ENCODE measurements at places on chromosomes 13 and 19. TPM values are rescaled to one million over a fixed set of nuclear protein-coding genes. Genes with fewer than 3 reads are reported as not detected.

- peak; percentile 49 for ATAC-seq
Observed at GRCh38 chr19:3269916-3270671, 45.6 kb downstream of the CELF5 start.

DNA sequence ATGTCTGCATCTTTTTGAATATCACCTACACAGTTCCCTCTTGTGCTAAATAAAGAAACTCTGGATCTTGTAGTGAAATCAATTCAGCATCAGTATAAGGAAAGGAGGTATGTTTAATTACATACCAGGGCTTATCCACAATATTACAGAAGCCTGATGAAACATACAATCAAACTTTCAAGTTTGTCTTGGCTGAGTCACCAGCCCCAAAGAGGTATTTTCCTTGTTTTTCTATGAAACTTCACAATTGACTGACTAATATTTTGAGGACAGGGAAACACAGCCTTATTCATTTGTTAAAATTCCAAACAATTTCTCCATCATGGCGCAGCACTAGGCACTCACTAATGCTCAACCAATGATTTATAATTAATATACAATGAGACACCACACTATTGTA, 952.4 kb downstream of the PCDH17 start:
- no peak for ATAC-seq

DNA sequence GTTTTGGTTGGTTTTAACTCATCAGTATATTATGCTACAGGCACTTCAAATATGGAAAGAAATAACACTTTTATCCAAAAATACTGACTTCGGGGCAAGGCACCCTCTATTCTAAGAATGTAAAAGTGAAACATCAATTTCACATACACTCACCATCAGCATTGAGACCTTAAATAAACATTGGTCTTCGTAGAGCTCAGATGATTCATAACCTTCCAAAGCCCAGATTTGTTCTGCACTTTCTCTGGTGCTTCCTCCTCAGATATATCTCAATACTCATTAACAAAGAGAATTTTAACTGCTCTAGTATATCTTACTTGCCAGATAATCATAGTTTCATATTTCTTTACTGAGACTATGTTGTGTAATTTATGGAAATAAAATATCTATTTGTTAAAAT, 794.3 kb downstream of the LIG4 start:
- no peak for ATAC-seq

DNA sequence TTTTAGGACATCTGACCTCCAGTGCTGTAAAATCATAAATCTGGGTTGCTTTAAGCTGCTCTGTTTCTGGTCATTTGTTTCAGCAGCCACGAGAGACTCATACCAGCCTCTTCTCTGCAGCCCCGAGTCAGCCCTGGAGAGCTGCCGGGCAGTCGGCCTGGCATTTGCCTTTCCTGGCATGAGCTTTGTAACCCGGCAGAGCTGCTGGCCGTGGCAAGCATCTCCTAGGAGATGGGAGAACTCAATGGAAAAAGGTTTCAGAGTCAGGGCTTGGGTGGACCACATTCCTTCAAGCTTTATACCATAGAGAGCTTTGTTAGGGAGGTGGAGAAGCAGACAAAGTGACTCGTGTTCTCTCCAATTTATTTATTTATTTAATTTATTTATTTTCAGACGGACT, 21.6 kb upstream of the CCL25 start:
- no peak for ATAC-seq

GRCh38 chr19:33255781-33256180, 30.1 kb upstream of the SLC7A10 start:
- no peak for ATAC-seq

- ATAC-seq = no peak
Observed at GRCh38 chr19:38545596-38545995, 72.2 kb downstream of the MAP4K1 start.

GRCh38 chr13:80527400-80527799, 186.5 kb upstream of the SPRY2 start:
- ATAC-seq = no peak

GRCh38 chr13:40399756-40400155, 266.7 kb downstream of the FOXO1 start:
- ATAC-seq = no peak

- ATAC-seq = peak; percentile 19
Observed at GRCh38 chr19:23415034-23415433, 19.8 kb upstream of the ZNF91 start.

DNA sequence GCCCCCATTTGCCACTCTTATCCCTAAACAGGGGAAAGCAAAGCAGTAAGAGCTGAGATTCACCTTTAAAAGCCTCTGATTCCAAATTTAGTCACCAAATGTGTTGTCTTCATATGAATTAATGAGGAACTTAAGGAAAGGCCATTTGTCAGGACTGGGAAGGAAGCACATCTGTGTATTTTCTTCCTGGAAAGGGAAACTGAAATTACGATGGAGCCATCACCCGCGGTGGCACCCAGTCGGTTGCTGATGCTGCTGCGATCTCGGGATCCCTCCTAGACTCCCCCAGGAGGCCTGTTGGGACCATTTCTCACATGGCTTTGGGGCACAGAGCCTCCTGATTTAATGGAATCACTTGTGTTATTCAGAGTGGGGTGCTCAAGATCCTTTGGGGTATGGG, 7.4 kb upstream of the IL4I1 start:
- ATAC-seq = no peak

DNA sequence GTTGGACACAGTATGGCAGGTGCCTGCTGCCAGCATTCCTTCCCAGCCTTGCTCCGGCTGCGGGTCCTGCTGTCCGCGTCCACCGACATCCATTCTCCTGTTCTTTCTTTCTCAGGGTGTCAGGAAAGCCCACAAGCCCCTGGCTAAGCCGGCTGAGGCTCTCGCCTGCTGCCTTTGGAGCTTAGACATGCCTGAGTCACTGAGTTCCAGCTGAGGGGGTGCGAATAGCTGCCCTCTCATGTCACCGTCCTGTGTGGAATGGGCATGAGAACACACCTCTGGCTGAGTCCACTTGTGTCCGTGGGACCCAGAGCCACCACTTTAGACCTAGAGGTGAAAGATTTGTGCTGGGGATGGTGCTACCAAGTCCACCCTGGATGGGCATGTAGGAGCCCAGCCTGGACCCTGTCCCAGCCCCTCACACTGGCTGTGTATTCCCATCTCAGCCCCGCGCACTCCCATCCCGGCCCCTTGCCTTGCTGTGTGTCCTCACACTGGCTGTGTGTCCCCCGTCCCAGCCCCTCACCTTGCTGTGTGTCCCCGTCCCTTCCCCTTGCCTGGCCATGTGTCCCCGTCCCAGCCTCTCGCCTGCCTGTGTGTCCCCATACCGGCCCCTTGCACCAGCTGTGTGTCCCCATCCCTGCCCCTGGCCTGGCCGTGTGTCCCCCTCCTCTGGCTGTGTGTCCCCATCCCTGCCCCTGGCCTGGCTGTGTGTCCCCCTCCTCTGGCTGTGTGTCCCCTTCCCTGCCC, 24.6 kb upstream of the IRS2 start:
- no peak for ATAC-seq

DNA sequence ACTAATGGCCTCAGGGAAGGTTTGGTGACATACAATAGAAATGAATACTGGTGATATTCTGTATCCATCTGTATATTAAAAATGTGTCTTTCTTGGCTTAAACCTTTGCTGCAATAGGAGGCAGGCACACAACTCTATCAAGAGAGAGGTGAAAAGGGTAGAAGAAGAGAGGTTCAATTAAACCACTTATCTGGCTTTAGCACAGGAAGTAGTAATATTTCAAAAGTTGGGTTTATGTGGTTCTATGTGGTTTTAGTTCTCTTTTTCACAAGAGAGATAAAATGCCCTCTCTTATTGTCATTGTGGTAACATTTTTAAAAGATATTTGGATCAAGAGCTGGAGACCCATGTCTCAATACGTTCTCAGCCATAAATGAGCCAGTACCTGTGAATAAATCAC, 146.2 kb upstream of the FNDC3A start:
- no peak for ATAC-seq

DNA sequence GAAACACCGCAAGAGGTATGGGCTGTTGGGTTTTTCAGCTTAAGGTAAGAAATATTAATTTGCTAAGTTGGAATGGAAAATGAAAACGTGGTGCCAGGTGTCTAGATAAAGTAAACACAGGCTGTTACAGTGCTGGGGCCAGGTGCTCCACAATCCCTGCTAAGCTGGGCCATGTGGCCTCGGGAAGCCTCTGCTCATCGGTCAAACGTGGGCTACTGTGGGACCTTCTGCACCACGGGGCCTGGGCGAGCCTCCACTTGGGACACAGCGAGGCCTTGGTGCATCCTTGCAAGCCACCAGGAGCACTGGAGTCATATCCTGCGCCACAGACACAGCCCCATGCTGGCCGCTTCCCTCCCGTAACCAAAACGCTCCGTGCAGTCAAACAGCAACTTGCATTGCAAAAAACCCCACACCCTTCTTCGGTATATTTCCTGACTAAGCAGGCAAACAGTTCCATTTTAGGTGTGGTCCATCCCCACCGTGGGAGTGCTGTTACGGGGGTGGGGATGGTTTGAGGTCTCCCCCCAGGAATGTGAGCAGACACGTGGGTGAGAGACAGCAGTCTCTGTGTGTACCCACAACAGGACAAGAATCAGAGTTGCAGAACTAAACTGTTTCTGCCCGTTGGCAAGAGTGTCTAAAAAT, 96.3 kb upstream of the SOX1 start:
- ATAC-seq = no peak

DNA sequence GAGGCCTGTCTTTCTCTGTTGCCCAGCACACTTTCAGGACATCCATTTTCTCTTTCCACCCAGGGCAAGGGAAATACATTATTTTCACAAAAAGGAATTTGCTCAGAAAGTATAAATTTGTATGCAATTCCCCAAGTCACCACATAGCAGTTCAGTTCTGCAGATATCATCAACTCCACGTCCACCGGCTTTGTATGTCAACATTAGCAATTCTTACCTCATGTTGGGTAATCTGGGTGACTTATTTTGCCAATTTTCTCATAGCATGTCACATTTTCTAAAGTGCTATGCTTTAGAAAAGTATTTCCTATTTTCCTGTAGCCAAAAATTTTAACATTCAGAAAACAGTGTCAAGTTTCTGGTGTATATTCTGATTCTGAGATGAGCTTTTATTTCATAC, 501.8 kb downstream of the EFNB2 start:
- ATAC-seq = no peak

DNA sequence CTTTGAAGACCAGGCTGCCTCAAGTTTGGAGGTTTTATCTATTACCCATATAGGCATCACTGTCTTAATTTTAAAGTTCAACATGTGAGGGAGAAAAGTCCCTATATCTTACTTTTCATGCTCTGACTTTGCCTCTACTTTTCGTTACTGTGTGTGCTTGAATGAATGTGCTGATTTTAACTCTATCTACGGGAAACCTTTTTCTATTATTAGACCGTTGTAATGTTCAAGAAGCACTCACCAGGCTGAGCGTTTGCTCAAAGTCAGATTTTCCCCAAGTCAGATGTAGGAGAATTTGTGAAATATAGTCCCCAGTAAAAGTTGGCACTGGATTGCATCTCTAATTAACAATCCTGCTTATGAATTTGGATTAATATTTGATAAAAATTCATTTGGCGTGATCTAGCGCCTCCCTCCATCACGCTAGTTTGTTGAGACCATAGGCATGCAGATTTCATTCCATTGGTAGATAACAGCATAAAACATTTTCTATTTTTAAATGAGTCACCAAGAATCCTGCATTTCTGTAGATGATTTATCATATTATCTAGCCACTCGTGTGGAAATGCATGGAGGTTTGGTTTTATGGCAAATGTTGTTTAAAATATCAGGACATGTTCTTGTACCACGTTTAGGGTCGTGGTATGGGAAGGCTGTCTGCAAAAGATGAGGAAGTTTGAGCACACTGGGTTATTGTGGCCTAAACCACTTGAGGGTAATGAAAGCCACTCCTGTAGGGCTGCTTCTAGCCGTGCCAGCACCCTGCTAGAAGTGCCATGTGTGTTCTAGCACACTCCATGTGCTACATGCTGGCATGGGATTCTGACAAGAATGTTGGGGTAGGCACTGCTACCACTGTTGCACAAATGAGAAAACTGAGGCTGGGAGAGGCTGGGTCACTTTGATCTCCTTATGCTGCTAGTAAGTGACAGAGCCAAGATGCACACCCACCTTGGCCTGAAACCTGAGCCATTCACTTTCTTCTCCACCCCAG, 179.4 kb downstream of the FGF9 start:
- no peak for ATAC-seq

- ATAC-seq = no peak
Observed at GRCh38 chr19:402786-403185, 6.2 kb downstream of the C2CD4C start.

- ATAC-seq = no peak
Observed at GRCh38 chr13:45298206-45298505, 42.8 kb downstream of the TPT1 start.

- ATAC-seq = no peak
Observed at GRCh38 chr13:35675651-35676050, 199.2 kb upstream of the MAB21L1 start.

- no peak for ATAC-seq
Observed at GRCh38 chr13:41928323-41928722, 32.6 kb downstream of the VWA8 start.

DNA sequence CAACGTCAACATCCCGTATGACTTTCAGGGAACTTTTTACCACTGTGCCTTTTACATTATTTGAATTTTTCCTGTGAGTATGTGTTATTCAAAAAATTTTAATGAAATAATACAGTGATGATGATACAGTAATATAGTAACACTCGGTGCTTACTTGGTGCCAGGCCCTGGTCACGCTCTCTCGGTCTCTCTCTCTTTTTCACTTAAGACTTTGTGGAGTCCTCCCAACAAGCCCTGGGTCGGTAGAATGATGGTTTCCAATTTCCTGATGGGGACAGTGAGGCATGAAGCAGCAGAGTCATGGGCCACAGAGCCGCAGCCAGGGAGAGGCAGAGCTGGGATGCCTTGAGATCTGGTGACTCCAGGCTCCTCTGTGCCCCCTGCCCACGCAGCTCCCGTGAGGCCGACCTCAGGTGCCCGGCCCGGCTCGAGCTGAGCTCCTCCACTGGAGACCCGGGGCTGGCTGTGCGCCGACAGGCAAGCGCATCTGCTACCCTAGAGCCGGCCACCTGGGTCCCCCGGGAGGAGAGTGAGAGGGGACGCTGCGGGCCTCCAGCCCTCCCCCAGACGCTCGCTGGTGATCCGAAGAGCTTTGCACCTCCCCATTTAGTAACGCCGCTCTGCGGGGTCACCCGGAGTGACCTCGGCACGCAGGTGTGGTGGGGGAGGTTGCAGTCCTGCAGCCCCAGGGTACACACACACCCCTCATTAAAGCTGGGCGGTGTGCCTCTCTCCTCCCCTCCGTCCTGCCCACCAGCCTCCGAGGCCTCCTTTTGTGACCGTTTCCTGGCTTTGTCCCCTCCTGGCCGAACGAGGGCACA, 4.4 kb upstream of the SBK3 start:
- ATAC-seq = peak; percentile 76

KCNJ14 gene
- 1.3 TPM for total RNA-seq

FOSB gene
- total RNA-seq = 2.0 TPM

ADAMTSL5 gene
- 2.1 TPM for total RNA-seq

CEACAM19 gene
- total RNA-seq = 1.5 TPM

ZNF528 gene
- total RNA-seq = 6.8 TPM

CD37 gene
- 37.5 TPM for total RNA-seq

SIGLEC14 gene
- not detected for total RNA-seq

HCN2 gene
- 0.58 TPM for total RNA-seq

VSIG10L gene
- total RNA-seq = 1.3 TPM

NAPA gene
- 168 TPM for total RNA-seq

CEACAM3 gene
- 0.26 TPM for total RNA-seq

URAD gene
- total RNA-seq = not detected

CTXN1 gene
- total RNA-seq = 15.5 TPM

ADGRE2 gene
- 1.5 TPM for total RNA-seq
